ENCODE measurements at places on chromosomes 3 and 15.

- peak; percentile 12 for DNase-seq
Measured at GRCh38 chr15:49155834-49156627, 632 bp upstream of the COPS2 start.

GRCh38 chr3:101676216-101676764, 642 bp downstream of the ZBTB11 start:
- peak; percentile 96 for DNase-seq

DNA sequence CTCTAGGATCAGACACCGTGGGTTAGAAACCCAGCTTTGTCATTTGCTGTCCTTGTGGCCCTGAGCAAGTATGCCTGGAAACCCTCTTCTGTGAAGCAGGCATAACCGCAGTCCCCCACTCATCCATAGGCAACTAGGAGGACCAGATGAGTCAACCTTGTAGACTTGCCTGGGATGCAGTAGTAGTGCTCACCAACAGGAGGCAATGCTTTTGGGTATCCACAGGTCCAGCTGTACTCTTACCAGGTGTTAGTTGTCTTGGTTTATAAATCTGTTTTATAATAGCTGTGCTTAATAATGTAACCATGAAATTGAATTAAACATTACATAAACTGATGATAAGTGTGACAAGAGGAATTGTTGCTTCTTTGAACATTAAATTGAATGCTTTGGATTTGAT, 389.3 kb downstream of the IL20RB start:
- no peak for DNase-seq

GRCh38 chr3:77816366-77816765, 776.5 kb downstream of the ROBO2 start:
- no peak for DNase-seq

DNA sequence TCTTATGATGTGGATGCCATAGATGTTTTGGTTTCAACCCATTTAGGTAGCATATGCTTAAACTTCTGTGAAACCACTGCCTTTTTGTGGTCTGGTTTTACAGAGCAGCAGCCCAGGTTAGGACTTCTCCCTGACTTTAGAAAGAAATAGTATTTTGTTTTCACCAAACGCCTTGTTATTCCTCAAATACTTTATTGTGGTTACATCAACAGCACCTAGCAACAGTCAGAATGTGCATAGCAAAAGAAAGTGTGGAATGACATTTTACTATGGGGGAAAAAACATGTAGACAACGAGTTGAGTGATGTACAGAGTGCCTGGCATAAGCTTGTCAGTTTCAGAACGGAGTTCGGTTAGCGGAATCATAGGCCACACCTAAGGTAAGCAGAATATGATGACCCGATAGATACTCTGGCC, 159.2 kb downstream of the TPRG1 start:
- no peak for DNase-seq

- no peak for DNase-seq
Measured at GRCh38 chr3:48899273-48899672, 591 bp upstream of the SLC25A20 start.

DNA sequence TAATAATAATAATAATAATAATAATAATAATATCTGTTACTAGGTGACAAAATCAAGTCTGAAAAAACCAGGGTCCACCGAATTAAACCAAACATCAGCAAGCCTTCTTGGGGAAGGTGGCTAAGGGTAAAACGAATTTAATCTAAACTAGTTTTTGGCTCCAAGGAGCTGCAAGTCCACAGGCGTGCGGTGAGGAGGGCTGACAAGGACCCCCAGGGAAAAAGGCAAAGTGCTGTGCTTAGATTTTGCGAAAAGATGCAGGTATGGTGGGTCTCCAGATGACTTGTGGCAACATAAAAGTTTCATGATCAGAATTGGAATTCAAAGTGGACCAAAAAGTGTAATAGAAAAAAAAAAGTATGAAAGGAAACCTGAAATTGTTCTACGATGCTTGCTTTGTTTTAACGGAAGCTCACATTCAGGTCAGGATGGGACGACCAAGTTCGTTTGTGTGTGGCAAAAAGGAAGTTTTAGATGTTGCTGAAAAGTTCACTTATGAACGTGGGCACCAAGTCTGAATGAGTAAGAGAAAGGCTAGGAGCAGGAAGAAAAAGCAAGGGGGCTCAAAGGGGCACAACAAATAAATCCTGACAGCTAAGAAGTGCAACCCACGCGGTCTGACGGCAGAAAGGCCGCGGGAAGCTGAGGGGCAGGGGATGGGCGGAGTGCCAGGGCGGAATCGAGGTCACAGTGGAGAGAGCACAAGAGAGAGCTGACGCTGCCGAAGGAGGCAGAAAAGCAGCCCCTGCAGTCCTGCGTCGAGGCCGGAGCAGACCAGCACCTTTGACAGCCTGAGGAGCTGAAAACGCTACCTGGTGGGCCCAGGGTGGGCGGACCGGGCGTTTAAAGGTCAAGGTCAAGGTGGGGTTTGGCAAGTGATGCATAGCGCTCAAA, 1.1 kb downstream of the WDR82 start:
- peak; percentile 95 for DNase-seq

DNA sequence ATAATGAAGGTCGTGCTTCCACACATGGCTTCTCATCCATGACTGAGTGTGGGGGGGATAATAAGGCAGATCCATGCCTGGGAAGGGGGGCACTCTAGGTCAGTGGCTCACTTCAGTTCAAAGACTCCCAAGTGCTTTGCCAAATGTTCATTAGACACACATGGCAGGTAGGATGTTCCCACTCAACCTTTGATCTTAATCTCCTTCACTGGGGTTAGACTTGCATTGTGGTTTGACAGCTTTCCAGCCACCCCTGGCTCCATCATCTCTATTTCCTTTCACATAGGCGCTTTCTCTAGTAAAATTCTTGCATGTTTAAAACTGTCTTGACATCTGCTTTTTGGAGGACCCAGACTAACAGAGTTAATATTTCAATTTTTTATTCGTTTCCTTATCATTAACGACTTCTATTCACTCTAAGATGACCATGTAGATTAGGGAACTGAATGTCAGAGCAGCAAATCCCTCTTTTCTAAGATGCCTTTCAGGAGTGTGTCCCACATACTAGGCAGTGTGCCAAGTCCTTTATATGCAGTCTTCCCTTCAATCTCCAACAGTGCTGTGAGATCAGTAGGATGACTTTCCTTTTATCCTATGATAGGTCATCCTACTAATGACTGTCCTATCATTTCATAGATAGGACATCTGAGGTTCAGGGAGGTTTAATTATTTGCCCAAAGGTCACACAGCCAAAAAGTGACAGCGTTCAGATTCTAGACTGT, 57.9 kb downstream of the BTD start:
- DNase-seq: no peak

DNA sequence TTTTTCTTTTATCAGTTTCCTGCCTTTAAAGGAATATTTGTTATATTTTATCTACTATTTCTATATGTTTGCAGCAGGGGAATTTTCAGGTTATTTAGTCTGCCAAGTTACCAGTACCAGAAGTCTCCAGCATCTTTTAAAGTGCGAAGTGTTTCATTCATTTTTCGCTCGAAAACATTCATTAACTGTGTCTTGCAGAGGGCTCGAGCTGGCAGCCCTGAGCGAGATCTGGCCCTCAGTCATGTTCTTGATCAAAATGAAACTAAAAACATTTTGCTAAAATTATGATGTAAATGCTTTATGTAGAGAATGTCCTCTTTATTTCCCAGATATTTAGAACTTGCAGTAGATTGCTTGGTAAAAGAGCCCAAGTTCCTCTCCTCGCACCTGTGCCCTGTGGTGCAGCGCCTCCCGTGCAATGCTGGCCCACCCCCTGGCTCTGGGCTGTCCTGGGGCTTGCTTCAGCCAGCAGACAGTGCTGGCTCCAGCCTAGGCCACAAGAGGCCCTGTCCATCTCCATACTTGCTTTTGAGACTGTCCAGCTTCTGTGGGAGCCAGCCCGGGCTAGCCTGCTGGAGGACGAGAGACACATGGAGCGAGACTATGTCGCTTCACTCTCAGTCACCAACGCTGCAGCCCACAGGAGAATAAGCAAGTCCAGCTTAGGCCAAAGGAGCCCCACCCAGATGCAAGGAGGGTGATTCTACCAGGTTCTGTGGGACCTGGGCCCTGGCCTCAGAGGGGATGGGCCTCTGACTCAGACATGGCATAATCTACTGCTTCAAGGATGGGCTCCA, 71.9 kb upstream of the PRR23E start:
- DNase-seq: no peak

DNA sequence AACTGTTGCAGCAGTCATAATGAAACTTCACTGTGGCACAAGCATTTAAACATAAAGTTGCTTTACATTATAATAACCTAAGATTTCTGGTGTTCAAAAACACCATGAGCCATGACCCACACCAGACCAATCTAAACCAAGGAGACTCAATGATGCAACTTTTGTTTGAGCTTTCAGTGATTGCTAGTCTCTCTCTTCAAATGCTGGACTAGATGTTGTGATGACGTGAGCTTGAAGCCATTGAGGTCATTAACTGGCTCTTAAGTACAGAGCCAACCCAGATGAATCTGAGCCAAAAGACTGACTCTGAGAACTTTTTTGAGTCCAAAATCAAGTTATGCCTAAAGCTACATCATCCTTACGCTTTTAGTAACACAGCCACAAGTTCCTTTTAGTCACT, 36.5 kb downstream of the ATR start:
- DNase-seq: no peak

DNA sequence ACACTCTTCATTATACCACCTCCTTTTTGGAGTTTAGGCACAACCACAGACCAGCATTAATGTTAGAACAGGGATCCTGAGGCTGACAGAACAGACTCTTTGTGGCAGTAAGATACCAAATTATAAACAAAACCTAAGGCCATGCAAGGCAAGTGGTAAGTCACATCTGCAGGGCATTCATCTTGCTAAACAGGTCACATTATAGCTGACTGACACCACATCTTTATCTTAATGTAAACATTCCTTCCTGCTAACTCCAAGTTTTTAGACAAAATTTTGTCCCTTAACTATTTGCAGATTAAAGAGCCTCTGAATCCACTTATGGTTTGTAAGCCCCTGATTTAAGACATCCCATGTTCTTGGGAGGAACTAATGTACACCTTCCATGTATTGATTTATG, 500.6 kb downstream of the PYDC2 start:
- DNase-seq: no peak

DNA sequence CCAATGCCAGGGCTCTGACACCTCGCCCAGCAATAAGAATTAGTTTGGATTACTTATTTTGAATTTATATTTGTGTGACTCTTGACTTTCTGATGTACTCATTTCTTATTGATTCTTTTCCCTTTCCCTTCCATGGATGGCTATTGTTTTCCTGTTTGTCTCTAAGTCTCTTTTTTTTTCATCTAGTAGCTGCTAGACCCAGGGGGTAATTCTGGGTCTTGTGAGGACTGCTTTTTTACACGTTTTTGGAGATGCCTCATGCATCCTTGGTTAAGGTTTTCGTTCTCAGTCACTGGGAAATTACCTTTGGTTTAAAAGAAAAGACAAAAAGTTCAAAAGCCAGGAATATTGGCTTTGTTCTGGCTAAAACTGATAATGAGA, 70.2 kb upstream of the STRIT1 start:
- DNase-seq: no peak

DNA sequence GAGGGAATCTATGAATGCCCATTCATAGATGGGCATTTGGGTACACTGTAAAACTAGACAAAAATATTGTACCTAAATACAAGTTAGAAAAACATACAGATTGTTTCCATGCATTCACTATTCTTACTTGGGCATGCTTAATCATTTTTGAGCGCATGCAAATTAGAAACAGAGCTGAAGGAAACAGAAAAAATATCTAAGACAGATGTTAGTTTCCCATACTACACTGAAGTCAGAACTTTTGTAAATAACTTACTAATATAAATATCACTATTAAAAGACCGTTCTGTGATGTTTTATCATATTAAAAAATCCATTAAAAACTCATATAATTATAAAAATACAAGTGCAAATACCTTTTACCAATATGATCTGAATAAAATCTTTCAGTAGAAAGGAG, 58.7 kb downstream of the GOLIM4 start:
- no peak for DNase-seq

DNA sequence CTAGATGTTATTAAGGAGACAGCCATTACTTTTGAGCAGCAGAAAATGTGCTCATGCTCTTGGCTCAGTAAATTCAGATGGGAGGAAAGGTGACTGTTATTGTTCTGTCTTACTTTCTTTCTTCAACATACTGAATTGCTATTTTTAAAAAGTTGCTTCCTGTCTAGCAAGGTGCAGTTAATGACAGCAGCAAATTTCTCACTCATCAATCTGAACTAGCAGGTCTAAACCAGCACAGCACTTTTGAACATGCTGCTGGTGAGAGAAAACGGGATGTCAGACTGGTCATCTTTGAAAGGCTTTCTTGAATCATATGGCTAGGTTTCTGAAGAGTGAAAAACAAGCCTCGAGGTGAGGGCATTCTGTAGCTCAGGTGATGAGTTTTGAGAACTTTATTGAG, 384.7 kb downstream of the MFSD1 start:
- DNase-seq: no peak

GRCh38 chr3:59749291-59749690, 699.5 kb upstream of the CFAP20DC start:
- no peak for DNase-seq

DNA sequence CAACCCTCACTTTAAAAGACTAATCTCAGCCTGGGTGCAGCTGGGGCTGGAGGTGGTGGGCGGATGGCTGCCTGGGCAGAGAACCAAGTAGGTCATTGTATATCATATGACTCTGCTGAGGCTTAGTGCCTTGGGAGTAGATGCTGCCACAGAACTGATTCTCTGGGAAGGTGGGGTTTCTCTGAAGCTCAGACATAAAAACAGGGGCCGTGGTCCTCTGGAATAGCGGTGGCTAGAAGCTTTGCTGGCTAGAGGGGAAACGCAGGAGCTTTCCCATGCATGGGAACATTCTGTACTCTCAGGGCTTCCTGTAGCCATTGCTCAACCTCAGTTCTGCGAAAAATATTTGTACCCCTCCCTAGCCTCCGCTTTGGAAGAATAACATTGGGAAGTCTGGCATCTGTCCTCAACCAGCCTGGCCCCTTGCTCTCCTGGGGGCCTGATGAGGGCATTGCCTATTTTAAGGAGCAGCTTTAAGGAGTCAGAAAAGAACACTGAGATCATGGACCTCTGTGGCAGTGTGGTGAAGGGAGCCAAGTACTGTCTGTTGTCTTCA, 14.7 kb downstream of the TIMP4 start:
- DNase-seq: peak; percentile 25

DNA sequence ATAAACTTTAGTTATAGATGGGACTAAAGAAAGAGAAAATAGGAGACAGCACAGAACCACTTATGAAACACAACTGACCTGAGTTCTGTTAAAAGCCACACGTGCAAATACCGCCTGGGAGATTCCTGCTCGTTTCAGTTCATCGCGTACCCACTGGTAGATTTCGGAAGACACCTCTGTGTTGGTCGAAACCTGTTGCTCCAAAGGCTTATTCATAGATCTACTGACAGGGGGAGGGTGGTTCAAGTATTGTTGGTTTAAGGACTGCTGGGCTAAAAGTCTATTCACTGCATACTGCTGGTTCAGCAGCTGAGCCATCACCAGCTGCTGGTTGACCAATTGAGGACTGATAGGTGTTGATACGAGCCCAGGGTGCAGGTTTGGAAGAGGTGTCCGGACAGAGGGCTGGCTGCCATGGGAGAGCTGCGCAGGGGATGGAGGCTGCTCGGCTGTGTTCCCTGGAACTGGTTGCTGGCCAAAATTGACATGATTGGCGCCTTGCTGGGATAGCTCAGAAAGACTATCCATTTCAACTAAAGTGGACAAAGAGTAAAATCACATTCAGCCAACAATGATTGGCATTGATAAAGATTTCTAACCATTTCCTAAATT, 30.6 kb downstream of the SATB1 start:
- no peak for DNase-seq

Measured in thyroid gland (tissue), 4 donors.